Panc1 (cell line): ENCODE measurements at places on chromosomes 12 and 14. TPM values are rescaled to one million over a fixed set of nuclear protein-coding genes. Genes with fewer than 3 reads are reported as not detected.
A peak's percentile ranks its signal among the peaks of the same experiment; 100 is the strongest.

The FAM222A gene
- total RNA-seq, result 12.8 TPM

DNA sequence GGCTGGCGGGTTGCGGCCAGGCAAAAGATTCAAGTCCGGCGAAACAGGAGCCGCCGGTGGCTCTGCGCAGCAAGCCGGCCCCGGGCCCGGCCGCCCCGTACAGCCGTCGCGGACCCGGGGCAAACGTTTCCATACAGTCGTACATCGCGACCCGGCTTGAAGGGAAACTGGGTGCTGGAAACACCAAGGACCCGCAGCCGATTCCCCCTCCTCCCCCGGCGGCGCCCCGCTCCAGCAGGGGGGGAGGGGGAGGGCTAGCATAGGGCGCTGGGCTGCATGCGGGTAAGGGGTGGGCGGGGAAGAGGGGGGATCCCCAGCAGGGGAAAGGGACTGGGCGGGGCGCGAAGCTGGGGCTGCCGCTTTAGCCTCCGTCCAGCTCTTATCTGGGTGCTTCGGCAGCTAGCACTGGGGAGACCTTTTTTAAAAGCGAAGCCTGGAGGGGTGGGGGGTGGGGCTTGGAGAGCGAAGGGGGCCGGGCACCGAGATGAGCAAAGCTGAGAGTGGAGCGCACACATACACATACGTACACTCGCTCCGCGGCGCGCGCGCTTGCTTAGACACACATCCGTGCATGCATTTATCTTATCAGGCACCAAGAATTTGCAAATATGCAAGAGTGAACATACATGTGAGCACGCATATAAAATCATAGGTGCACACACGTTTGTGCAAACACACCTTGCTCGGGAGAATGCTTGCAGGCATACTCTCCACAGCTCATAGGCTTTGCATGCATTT is 11.9 kb downstream of the RARG start:
- H3K4me3 ChIP-seq, result peak overlapping the region; percentile 68
- peak; percentile 72 for DNase-seq
- H3K4me1 ChIP-seq, result peaks cover 64% of the 10 kb centered on the region
- H3K36me3 ChIP-seq, result no peaks in the 10 kb centered on the region
- no peaks in the 10 kb centered on the region for H3K27me3 ChIP-seq
- H3K27ac ChIP-seq, result peak overlapping the region; percentile 84

The PEX5 gene
- 26.9 TPM for total RNA-seq

GRCh38 chr12:49442915-49443314 is 75.7 kb downstream of the SPATS2 start:
- no peaks in the 10 kb centered on the region for H3K36me3 ChIP-seq
- no peak overlapping the region for H3K27ac ChIP-seq
- DNase-seq, result no peak
- no peak overlapping the region for H3K4me3 ChIP-seq
- H3K4me1 ChIP-seq, result peaks cover 3% of the 10 kb centered on the region; the same call in 1 of the 2 replicates
- H3K27me3 ChIP-seq, result no peaks in the 10 kb centered on the region
